ENCODE measurements at places on chromosomes 2 and 18.

GRCh38 chr2:206354129-206354528 is 79.7 kb downstream of the ZDBF2 start:
- no peak for DNase-seq

DNA sequence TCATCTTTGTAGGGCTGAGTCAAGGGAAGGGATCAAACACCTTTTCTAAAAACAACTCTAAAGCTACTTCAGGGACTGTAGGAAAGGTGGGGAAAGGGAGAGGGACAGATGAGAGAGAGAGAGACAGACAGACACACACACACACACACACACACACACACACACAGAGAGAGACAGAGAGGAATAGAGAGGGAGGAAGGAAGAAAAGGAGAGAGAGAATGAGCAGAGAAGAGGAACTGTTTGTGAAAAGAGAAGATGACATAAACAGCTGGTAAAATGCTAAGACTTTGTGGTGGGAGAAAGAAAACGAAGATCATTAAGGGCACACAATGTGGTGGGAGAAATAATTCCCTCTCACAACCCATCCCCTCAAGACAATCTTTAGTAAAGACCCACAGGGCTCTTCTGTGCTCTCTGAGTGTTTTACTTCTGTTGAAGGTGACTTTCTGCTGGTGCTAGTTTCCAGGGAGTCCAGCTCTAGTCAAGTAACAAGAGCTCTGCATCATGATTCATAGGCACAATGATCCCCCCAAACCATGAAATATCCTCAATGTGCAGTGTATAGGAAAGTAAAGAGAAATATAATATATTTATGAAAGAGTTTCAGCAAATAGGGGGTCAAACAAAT is 77.2 kb upstream of the STK17B start:
- no peak for DNase-seq

DNA sequence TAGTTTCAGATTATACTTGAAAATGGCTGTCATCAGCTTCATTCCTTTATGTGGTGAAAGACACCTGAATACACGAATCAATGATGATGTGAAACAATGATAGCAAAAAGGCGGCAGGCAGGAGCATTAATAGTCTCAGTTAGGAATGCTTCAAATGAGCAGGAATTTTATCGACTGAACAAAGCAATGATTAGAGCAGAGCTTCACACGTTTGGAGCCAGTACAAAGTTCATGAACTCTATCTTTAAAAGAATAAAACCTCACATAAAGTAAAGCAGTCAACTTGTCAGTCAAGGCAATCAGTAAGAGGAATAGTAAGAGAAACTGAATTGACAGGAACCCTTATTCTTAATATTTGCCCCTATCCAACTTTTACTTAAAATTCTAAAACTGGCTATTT is 78.4 kb upstream of the SERTAD2 start:
- no peak for DNase-seq

DNA sequence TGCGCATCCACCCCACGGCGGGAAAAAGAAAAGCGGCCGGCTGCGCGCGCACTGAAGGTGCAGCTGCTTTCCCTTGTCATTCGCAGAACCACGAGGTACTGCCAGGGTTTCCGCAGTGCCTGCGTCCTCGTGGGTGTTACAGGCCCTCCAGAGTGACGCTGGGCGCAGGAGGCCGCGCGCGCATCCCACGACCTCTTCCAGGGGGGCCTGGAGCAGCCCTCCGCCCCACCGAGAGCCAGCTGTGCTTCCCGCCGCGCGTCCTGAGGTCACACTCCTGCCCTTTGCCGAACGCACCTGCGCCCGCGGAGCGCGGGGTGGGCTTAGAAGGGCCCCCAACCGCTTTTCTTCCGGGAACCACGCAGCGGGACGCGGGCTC is 378 bp upstream of the IAH1 start:
- peak; percentile 75 for DNase-seq

DNA sequence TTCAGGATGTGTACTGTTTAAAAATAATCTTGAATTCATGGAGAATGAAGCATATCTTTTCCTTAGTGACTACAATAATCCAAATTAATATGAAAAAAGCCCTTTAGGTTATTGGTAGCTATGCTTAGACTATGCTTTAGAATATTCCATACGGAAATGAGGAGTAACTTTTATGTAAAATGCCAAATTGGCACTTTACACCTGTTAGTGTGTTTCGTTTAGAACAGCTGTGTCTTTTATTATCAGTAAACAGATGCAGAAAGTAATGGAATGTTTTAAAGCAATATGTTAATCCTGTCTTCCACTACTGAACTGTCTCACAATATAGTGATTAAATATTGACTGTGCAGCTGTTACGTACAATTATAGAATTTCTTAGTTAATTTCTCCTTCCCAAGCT is 129.6 kb downstream of the PMS1 start:
- no peak for DNase-seq

DNA sequence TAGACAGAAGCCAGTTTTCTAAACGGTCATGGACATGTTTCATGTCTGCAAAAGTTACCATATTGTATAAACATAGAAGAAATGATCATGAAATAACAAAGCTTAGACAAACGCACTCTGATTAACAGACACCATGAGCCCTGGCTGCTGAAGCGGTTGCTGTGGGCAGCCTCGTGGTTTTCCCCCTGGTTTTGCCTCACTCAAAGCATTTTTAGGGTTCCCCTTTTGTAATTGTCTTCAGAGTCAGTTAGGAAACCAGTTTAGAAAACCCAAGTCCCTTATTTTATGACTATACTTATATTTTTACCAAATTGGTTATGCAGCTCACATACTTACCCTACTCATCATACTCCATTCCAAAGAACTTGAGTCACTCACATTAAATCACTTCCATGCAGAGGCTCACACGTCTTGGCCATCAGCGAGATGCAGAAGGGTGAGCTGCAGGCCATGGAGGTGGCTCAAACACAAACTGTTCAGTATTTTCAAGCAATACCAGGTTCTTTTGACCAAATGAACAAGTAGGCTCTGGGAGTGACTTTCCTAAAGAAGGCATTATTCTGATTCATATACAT is 105.6 kb upstream of the SALL3 start:
- no peak for DNase-seq

GRCh38 chr2:24272907-24273306 is 87.4 kb downstream of the ITSN2 start:
- DNase-seq, result no peak

- DNase-seq, result no peak
Observed at GRCh38 chr2:26845021-26845420, 2.9 kb upstream of the DPYSL5 start.

GRCh38 chr2:180655842-180656454 is 324.5 kb upstream of the UBE2E3 start:
- DNase-seq, result no peak

DNA sequence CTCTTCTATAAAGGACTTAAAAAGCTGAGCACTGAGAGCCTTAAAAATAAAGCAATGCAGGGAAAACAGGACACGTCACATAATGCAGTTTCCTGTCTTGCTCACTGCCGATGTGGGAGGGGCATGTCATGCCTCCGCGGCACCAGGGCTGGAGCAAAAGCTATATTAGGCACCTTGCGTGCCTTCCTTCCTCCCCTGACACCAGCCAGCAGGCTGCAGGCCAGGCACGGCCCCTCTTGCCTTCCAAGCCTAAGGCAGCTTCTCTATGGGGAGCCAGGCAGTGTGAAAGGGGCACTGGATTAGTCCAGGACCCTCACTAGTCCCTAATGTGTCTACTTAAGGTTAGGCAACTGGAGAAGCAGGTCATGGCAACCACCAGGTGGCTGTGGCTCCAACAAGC is 26.3 kb downstream of the MRPL35 start:
- peak; percentile 41 for DNase-seq

DNA sequence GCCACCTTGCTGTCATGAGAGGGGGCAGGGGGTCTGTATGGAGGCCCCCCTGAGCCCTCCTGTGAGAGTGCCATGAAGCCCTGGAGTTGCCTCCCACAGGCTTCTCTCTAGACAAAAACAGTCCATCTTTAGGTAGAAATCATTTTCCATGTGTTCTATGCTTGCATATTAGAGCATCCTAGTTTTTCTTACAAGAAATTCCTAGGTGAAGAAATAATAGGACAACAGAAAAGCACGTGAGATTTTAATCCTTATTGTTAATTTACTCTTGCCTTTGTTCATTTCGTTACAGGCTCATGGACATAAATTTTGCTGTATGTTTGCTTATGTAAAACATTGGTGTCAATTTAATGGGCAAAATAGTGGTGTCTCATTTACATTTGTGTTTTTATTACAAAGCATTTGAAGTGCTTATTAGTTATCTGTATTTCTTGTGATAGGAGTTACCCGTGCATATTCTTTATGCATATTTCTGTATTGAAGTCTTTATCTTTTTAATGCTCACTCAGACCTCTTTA is 336.9 kb upstream of the RAB6C start:
- no peak for DNase-seq

DNA sequence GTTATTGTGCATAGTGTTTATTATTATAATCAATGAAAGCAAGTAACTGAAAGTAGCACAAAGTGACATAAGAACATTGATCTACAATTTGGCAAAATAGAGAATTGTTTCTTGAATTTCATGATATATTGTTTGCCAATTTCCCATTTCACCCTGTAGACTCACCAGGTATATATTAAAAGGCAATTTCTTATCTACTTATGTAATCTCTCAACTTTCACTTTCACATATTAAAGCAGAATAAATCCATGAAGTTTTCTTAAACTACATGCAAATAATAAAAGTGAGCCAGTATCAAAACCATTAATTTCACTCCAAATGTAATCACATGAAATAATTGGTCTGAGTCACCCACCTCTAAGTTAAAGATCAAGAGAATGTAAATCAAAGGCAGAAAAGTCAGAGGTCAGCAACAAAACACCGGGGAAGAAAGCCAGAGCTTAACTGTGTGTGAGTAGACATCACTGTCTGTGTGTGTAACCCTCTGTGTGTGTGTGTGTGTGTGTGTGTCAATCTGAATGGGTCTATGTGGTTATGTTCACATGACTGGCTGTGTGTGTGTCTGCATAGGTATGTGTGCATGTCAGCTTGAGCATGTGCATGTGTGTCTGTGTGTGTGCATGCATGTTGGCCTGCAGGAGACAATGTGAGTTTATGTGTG is 44.1 kb downstream of the ZNF385B start:
- DNase-seq, result peak; percentile 1

GRCh38 chr2:96213379-96213778 is 4.8 kb upstream of the STARD7 start:
- DNase-seq, result no peak

- DNase-seq, result no peak
Observed at GRCh38 chr2:120308038-120308910, 37.7 kb upstream of the INHBB start.

- peak; percentile 77 for DNase-seq
Observed at GRCh38 chr2:27262379-27263286, at the start of gene SLC30A3. TSS of gene SLC30A3 (minus strand) at chr2:27263047. CDS start at chr2:27262906, 141 bp downstream.

- DNase-seq, result peak; percentile 32
Observed at GRCh38 chr2:24543252-24543651, 52.2 kb downstream of the NCOA1 start.

DNA sequence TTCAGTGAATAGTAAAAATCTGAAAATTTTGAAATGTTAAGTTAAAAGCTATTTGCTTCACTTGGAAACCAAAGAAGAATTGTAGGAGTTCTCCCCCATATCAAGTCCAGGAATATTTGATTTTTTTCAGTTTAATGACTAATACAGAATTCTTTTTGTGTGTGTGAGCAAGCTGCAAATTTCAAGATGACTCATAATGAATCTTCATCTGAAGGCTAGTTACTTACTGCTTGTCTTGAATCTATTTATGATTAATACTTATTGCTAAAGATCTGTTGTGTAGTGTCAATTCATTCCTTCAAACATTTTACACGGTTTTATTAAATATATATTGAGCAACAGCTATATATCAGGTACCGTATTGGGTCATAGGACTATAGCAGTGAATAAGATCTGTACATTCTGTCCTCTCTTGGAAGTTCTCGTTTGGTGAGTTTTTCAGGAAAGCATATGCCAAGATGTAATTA is 47.8 kb upstream of the CAVIN2 start:
- DNase-seq, result no peak

DNA sequence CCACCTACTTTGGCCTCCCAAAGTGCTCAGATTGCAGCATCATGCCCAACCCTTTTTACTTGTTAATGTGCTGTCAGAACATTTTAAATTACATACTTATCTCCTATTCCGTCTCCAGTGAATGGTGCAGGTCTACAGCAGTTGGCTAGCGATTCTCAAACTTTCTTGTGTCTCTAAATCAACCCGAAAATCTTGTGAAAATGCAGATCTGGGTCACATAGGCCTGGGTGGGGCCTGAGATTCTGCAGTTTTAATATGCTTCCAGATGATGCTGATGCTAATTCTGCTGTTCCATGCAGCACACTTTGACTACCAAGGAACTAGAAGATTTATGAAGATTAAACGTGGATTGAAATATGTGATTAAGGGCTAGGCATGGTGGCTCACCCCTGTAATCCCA is 14.8 kb upstream of the ACSL3 start:
- no peak for DNase-seq

- no peak for DNase-seq
Observed at GRCh38 chr2:213496226-213496625, 212.0 kb downstream of the SPAG16 start.

- no peak for DNase-seq
Observed at GRCh38 chr2:199495147-199495546, 37.4 kb upstream of the SATB2 start.

DNA sequence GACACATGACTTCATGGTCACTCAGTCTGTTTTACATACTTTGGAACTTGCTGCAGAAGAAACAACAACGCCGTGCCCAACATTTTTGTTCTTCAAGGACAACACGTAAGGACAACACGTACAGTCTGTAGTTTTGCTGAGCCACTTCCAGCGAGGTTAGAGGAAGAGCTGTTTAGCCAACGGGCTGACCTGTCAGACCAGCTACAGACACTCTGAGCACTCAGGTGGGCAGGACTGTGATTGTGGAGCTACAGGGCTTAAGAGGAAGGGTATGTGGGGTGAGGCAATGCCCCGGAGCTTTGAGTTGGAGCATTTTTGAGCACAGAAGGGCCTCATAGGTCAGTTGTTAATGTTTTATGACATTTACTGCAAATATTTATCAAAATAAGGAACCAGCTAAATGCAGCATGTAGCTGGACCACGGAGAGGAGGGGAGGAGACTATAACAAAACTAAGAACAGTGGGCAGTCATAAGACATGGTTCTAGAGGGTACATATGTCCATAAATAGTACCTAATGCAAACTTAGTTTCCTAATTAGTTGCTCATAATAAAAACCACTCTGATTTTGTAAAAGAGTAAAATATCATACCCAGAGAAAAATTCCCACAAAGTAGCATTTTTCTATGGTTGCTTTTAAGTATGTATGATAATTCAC is 26.3 kb upstream of the NPC1 start:
- no peak for DNase-seq

All from CD4-positive, alpha-beta T cell treated with Interleukin-10 for 1 hour (primary cell).